Choroid plexus epithelial cell (primary cell): ENCODE measurements at places on chromosomes 1 and 21.

- DNase-seq, result no peak
Measured at GRCh38 chr1:172288581-172288980, 131.9 kb upstream of the C1orf105 start.

GRCh38 chr1:20325844-20326420 is 35.3 kb downstream of the VWA5B1 start:
- no peak for DNase-seq

DNA sequence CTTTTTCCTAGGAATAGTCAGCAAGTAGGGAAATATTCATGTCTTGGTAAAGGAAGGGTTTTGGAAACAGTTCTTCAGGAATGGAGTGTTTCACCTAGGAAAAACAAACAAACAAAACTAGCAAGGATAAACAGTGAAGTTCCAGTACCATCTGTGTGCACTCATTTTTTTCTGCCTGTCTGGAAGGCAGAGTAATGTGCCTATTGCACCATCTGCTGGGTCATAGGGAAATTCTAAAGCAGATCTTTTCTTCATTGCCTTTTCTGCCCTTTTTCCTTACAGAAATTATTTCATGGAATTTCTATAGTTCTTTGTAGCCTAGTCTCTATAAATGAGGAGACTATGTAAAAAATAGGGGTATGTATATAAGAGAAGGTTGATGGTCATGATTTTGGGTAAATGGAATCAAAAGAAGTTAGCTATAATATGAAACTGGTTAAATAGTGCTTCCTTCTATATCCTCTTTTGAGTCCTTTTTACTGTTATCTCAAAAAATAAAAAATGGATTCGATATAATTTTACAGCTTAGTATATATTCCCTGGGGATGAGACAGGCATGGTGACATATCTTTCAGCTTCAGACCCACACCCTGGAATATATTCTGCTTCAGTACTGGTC is 3.4 kb upstream of the HRNR start:
- peak; percentile 47 for DNase-seq

DNA sequence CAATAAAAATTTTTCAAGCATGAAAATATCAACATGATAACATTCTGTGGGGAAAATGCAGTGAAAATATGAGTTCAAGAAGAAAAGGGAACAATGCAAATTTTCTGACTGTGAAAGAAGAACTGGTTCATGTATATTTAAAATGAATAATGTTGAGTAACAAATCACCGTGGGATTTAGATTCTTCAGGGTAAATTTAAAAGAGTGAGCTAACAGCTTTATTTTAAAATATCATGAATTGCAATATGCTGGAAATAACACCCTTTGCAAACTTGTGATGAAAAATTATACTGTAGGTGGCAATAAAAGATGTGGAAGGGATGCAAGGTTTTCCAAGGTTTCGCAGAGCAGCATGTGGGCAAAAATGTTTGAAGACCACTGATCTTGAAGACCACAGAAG is 13.2 kb upstream of the SSX2IP start:
- DNase-seq, result no peak

GRCh38 chr1:167924102-167924501 is 10.2 kb upstream of the ADCY10 start:
- no peak for DNase-seq

DNA sequence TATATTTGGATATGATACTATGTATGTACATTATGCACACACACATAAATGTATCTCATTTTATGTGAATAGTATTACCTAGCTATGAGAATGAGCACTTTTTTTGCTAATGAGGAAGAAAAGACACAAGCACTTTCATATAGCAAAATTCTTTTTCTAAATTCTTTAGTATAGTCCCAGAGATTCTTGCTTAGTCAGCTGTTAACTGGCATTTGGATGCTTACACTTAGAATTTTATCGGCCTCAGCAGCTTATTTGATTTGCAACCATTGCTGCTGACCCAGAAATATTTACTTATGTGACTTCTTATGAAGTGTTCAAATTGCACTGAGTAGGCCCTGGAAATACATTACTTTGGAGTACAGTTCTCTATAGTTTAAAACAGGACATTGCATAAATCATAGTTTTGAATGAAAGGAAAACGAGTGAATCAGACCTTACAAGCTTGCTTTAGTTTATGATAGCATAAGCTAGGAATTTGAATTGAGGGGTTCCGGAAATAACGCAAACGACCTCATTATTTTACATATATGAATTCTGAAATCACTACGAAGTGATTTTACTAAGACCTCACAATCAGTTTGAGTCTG is 653.9 kb upstream of the NEGR1 start:
- DNase-seq, result peak; percentile 16

DNA sequence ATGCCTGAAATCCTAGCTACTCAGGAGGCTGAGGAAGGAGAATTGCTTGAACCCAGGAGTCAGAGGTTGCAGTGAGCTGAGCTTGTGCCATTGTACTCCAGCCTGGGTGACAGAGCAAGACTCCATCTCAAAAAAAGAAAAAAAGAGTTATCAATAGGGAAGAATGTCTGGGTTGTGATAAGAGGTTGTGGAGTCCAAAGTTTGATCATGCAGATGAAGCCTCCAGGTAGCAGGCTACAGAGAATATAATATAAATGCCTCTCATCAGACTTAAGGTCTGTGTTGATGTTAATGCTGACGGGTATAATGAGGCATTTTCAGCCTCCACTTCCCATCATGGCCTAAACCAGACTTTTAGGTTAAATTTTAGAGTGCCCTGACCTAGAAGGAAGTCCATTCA is 24.6 kb downstream of the TLR5 start:
- DNase-seq, result no peak

DNA sequence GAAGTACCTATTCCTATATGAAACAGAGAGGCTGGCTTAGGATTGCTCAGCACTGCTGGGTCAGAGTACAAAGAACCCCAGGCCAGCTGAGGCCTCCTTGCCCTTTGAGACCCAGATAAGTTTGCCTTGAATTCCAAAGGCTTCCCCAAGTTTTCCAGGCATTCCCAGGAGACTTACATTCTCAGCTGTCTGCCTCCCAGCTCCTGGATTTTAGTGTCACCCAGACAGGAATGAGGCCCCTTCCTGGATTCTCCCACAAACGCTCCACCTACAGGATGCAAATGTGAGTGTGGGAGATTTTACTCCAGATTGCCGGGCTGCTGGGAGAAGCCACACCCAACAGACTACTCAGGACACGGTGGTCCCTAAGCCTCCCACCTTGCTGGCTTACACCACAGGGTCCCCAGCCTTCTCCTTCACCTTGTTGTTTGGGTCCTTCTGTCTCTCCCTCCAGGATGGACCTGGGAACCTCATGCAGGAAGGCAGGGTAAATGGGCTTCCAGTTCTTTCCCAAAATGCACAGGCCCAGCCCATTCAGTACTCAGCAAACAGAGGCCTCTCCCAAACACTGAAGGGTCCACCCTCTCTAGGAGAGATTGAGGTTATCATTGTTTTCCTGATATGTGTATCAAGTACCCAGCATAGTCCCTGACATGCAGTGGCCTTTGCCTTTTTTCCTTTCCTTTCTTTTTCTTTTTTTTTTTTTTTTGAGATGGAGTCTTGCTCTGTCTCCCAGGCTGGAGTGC is 10.6 kb downstream of the RHBG start:
- no peak for DNase-seq

DNA sequence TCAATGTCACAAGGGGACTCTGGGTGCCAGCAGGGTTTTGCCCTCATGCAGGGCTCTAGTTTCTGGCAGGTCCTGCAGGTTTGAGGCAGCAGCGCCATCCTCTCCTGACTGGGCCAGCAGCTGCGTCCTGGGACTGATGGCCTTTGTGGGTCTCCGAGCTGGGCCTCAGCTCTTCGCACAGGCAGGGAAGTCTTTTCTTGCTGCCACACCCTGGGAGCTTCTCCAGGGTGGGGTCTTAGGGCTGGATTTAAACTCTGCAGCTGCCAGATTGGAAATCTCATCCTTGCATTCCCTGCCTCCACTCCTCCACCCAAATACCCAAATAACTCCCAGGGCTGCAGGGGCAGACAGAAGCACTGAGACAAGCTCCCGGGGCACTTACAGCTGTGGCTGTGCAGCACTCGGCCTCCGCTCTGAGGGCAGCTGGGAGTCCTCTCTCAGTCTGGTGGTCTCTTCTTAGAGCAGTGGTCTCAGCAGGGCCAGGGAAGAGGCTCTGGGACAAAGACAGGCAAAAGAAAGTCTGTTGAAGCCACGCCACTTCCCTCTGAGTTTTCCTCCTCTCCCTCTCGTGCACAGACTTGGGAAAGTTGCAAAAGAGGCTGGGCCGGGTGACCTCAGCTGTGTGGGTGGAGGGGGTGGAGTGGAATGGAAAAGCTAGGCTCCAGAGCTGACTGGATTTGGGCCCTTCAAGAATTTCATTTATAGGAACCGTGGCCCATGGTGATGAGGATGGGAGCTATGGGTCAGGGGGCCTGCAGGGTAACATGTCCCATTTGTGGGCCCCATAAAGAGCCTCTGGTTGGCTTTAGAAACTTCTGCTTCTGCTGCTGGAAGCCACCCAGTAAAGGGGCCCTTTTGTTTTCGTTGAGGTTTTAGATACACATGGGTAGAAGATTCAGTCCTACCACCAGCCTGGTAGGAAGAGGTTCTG is at the start of gene RAB7B:
Gene RAB7B (minus strand): TSS at position 525 of the 931 bp plus-strand sequence. CDS start 9,260 bp downstream, outside the sequence.
- peak; percentile 68 for DNase-seq

DNA sequence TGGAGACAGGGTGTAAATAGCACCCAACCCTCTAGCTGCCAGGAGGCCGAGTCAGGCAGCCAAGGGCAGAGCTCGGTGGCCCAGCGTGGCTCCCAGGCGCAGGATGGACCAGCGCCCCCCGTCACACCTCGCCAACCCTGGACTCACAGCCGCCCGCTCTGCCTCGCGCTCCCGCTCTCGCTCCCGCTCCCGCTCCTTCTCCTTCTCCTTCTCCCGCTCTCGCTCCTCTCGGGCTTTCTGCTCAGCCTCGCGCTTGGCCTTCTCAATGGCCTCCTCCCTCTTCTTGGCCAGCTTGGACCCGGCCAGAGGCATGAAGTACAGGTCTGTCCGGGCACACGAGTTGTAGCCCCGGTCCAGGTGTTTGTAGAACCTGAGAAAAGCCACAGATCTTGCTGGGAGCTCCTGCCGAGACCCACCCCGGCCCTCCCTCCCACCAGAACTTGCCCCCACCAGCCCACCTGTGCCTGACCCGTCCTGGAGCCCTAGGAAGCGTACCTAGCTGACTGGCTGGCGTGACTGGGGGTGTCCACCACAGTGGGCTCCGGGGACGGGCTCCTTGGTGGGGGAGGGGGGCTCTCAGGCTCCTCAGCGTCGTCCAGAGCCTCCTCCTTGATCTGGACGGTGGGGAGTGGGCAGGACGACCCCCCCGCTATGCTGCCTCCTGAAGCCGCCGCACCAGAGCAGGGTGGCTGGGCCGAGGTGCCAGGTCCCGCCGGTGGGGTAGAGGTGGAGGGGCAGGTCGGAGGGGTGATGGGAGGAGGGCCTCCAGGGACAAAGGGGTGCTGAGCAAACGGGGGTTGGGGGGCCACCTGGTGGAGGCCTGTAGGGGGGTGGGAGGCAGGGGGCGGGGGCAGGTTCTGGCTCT is 41.9 kb downstream of the SLC45A1 start:
- no peak for DNase-seq

- no peak for DNase-seq
Measured at GRCh38 chr1:25473653-25474225, 43.0 kb downstream of the MACO1 start.

DNA sequence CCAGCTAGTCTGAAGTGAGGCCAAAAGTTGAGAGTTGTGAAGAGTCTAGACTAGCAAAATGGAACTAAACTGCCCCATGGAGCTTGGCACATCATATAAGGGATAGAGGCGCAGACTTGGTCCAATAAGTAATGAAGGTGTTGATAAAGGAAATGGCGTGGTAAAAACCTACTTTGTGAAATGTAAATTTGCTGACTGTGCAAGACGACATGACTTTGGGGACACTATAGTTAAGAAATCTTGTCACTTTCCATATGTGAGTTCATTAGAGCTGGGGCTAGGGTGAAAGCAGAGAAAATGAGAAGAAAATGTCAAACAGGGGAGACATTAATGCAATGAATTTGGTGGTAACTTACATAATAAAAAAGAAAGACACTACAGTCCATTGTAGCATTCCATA is 50.1 kb downstream of the CLDN17 start:
- no peak for DNase-seq

GRCh38 chr1:45521413-45522323 is at the start of gene PRDX1:
Gene PRDX1 (minus strand): TSS chr1:45521884. CDS start chr1:45519043, 2,841 bp downstream.
- DNase-seq, result peak; percentile 97

DNA sequence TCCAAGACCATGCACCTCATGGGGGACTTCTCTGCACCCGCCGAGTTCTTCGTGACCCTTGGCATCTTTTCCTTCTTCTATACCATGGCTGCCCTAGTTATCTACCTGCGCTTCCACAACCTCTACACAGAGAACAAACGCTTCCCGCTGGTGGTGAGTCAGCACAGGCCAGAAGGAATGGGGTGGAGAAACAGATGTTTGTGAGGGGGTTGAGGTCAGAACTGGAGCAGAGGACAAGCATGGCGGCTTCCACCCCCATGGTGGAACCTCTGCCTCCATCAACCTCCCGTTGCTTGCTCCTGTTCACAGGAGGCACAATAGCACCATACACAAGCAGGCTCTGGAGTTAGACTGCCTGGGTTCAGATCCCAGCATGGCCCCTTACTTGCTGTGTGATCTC is 6.9 kb upstream of the ATXN7L2 start:
- no peak for DNase-seq

- DNase-seq, result no peak
Measured at GRCh38 chr1:203621559-203622262, 4.9 kb upstream of the ATP2B4 start.

DNA sequence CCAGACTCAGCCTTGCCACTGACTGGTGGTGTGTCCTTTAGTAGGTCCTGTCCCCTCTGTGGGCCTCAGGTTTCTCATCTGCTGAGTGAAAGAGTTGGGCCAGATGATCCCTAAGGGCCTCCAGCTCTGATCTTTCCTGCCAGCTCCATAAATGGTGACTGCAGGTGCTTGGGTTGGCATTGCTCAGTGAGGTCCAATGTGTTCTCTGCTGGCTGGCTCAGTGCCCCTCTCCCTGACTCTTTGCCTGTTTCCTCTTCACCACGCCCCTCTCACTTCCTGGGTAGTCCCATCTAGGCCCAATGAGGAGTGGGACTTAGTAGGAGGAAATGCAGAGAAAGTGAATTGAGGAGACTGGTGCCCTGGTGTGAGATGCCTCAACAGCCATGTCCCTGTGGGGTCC is 36.6 kb downstream of the UBE2T start:
- DNase-seq, result no peak

DNA sequence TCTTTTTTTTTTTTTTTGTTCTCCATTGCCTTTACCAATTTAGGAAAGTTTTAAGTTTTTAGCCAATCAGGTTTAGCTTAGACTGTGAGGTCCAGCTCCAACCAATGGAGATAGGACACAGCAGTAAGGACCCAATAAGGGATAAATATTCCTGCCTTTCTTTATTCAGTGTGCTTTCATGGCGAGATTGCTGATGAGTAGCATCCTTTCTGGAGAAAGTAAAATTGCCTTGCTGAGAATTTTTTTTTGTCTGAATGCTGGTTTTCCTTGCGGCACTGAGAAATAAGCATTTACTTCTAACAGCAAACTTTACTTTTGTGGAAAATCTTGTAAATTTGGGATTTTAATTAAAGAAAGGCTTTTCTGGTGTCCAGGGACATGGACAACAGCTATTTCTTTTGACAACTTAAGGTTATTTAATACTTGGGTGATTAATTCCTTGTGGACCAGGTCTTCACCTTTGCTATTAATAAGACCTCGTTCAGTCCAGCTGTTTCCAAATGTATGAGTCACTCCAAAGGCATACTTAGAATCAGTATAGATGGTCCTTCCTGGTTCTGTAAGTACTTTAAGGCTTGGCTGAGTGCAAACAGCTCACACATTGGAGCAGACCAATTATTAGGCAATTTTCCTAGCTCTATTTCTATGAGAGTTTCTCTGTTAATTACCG is 54.1 kb downstream of the SERINC2 start:
- DNase-seq, result peak; percentile 13
